Activated CD4-positive, alpha-beta T cell treated with anti-CD3 and anti-CD28 coated beads, Interleukin-2, amount 50 U/mL, for 4 hours (primary cell): ENCODE measurements at places on chromosomes 1 and 21.

DNA sequence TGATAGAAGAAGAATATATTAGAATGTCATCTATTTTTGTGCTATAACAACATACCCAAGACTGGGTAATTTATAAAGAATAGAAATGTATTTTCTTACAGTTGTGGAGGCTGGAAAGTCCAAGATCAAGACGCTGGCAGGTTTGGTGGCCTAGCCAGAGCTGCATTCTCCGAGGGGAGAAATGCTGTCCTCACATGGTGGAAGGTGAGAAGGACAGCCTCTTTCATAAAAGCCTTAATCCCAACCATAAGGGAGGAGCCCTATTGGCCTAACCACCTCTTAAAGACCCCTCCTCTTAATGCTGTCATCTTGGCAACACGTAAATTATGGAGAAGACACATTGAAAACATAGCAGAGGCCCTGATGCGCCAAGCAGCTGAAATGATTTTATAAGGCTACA, 60.1 kb upstream of the KAZN start:
- DNase-seq = no peak

GRCh38 chr1:156554971-156555370, 17.4 kb downstream of the IQGAP3 start:
- no peak for DNase-seq

DNA sequence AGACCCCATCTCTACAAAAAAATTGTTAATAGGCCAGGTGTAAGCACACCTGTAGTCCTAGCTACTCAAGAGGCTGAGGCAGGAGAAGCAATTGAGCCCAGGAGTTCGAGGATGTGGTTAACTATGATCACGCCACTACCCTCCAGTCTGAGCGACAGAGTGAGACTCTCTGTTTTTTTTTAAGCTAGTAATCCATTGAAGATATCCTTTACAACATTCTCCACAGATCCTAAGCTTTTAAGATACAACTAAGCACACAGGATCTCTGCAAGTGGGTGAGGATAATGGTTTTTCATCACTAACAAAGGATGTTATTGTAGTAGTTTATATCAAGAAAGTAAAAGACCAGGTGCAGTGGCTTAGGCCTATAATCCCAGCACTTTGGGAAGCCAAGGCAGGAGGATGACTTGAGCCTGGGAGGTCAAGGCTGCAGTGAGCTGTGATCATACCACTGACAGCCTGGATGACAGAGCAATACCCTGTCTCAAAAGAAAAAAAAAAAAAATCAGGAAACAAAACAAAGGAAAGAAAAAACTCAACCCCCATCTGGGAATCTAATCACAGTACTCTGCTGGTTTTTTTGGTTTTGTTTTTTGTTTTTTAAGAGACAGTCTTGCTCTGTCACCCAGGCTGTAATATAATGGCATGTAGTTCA, 166.1 kb downstream of the RERE start:
- no peak for DNase-seq

DNA sequence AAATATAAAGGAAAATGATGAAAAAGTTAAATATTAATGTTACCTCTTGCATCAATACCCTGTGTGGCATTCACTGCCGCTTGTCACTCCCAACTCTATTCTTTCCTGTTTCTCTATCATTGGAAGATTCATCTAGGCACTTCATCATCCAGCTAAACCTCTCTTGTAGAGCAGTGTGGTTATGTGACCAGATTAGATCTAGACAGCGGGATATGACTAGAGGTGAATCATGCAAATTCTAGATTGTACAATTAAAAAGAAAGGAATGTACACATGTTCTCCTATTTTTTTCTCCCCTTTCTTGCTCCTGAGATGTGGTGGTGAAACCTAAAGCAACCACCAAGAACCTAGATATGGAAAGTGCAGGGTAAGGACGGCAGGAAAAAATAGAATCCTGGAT, 174.1 kb downstream of the LBR start:
- no peak for DNase-seq

- no peak for DNase-seq
Measured at GRCh38 chr1:203628201-203629015, 1.8 kb downstream of the ATP2B4 start.

GRCh38 chr21:18244671-18245463, at the start of gene CHODL:
Gene CHODL, plus strand, starts transcription at chr21:18244833. Its CDS starts 391 bp downstream, at chr21:18245224.
- DNase-seq = no peak

DNA sequence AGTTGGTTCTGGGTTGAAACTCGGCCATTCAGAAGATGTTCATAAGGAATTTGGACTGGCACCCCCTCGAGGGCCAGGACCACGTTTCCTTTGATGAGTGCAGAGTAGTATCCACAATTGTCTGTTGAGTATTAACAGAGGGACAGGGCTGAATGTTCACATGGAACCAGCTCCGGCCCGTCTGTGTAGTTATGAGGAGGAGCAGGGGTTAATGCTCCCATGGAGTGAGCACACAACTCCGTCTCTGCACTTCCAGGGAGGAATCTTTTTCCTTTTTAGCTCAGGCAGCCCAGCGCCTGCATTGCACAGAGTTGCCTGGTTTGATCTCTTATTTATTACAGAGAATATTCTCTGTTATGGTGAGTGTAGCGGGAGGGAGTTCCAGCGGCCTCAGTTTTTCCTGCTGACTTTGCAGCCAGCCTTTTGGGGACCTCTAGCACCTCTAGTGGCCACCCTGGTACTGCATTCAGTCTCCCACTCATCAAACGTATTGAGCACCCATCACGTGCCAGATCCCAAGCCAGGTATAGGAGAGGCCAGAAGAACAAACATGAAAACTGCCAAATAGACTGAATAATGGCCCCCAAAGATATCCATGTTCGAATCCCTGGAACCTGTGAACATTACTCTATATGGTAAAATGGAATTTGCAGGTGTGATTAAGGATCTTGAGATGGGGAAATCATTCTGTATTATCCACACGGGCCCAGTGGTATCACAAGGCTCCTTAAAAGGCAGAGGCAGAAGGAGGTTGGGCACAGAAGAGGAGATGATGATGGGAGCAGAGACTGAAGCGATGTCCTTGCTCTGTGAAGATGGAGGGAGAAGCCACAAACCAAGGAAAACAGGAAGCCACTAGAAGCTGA, 167.7 kb upstream of the CSF3R start:
- peak; percentile 62 for DNase-seq

GRCh38 chr1:28602536-28603439, 10.7 kb downstream of the RAB42 start:
- DNase-seq = no peak

- no peak for DNase-seq
Measured at GRCh38 chr1:87089823-87090222, 175.4 kb downstream of the HS2ST1 start.

- DNase-seq = no peak
Measured at GRCh38 chr1:59316497-59317128, 19.7 kb downstream of the FGGY start.

GRCh38 chr1:151864411-151864810, 10.9 kb upstream of the THEM5 start:
- DNase-seq = no peak

DNA sequence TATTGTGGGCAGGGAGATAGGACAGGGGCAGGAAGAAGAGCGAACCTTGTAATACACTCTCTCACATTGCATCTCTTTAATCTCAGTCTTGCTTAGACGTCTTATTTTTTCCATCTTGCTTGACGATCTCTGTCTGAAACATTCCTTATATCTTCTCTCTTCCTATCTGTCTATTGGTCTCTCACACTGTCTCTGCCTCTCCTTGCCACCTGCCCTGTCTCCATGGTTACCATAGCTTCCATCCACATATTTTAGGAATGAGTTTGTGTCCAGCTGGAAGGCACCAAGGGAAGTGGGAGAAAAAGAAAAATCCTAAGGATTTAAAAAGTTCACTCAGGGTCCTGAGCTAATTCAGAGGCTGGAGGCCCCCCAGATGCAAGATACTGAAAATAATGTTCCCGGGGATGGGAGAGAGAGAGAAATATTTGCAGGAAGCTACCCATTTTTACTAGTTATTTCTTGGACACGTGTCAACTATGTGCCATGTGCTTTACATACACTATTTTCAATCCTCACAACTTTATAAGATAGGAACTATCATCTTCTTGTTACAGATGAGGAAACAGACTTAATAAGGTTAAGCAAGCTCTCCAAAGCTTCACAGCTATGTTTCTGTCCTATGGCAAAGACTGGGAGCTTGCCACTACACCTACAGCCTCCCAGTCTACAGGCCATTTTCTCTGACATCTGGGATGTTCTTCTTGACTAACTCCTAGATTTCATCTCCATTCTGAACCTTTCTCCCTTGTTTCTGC, 933 bp downstream of the ANKRD34A start:
- DNase-seq = no peak

GRCh38 chr1:28517649-28517999, 11.8 kb downstream of the RCC1 start:
- DNase-seq = no peak

GRCh38 chr1:169072945-169073725, 33.4 kb upstream of the ATP1B1 start:
- no peak for DNase-seq

DNA sequence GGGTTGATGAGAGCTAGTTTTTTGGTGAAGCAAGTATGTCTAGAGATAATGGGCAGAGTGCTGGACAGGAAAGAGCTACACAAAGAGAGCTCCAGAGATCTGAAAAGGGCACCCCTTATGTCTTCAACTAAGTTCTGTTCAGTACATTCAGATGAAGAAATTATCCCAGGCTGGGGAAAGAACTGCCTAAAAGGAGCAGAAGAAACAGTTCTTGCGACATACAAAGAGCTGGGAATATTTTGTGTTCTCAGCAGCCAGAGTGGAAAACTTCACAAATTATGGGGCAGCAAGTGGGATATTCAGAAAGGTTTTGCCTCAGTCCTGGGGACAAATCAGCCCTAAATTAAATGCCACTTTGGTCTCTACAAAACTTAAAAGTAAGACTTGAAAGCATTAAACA, 17.4 kb upstream of the CCN1 start:
- no peak for DNase-seq

DNA sequence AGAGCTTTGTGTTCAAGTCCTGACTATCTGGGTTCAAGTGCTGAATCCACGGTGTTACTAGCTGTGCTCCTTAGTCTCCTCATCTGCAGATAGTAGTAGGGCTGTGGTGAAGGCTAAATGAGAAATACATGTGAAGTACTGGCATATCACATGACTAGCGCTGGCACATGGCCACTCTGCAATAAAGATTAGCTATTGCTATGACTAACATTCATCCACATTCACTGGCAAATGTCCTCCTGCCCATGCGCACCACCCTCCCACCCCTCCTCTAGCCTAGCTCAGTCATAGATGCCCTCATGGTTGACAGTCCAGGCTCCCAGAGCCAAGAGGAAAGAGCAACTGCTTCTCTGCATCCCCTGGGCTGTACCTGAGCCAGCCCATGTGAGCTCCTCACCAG, 8.5 kb upstream of the COL8A2 start:
- DNase-seq = no peak

DNA sequence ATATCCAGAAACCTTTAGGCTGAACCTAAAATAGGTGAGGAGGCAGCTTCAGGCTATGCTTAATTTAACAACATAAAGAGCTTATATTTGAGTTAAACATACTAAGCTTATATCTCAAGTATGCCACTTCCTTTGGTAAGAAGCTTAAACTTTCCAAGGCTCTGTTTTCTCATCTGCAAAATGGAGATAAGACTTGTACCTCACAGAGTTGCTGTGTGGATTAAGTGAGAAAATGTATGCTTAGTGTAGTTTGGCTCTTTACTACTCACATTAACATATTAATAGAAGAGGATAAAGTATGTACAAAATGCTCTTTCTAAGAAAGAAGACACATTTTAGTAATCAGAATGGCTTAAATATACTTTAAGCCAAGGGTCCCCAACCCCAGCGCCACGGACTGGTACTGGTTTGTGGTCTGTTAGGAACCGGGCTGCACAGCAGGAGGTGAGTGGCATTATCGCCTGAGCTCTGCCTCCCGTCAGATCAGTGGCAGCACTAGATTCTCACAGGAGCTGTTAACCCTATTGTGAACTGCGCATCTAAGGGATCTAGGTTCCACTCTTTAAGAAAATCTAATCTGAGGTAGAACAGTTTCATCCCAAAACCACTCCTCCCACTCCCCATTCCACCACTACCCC, 77.2 kb downstream of the HS2ST1 start:
- no peak for DNase-seq

- no peak for DNase-seq
Measured at GRCh38 chr1:151352021-151352718, 5.1 kb upstream of the RFX5 start.

GRCh38 chr1:163231385-163231784, 28.7 kb upstream of the RGS5 start:
- DNase-seq = no peak

- no peak for DNase-seq
Measured at GRCh38 chr1:75855734-75856133, 59.1 kb downstream of the MSH4 start.

DNA sequence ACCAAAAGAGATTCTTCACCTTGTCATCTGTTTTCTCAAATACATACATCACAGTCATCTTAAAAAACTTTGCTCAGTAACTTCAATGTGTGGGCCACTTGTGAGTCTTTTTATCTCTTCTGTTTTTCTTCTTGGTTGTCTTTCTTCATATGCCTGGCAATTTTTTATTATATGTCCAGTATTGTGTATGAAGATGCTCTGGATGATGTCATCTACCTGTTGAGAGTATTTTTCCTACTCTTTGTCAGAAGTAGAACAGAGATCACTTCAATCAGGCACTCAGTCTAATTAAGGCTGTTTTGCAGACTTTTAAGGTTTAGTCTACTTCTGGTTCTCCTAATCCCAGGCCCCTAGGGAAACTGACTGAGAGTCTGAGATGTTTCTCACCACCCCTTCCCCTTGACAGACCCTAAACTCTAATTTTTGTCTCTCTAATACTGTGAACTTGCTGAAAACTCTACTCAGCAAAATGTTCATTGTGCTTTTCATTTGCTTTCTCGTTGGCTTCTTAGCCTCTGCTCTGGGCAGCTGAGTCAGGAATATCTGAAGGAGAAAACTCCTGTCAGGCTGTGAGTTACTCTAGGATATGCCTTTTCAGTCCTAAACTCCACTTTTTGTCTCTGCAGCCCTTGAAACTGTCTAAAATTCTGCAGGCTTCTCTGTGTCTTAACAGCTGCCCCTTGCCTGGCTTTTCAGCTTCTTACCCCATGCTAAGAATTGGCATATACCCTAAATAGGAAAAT, 33.0 kb upstream of the DNAJC6 start:
- DNase-seq = no peak

- no peak for DNase-seq
Measured at GRCh38 chr1:230646710-230647302, 4.5 kb downstream of the COG2 start.

GRCh38 chr1:4444086-4444485, 210.3 kb upstream of the AJAP1 start:
- DNase-seq = no peak

DNA sequence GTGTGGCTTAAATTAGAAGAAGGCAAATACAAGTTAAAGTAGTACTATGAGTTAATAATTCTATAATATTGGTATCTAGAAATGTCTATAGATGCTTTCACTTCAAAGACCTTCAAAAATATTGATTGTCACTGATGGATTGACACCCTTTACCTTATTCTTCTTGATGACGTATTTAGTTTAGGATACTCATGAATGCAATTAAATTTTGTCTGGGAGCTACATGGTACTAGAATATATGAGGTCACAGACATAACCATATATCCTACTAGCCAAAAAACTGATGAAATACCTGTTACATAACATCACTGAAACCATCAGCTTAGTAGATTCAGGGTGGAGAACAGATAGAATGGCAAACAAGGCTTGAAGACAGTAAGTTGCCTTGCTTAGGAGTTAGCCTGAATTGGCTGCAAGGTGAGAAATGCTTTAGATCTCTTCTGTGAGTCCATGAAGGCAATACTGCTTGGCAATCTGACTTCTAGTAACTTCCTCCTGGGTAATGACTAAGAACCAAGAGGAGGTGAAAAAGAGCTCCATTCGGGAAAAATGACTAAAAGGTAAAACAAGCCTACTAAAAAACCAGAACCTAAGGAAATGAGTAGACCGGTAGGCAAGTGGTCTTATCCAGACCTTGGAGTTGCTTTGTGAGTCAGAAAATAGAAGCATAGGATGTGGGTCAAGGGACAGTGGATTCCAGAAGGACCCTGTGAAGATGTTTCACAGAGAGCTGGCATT, 16.9 kb upstream of the ARHGAP29 start:
- no peak for DNase-seq
